ENCODE measurements at places on chromosomes 11 and 22.

- no peak for DNase-seq
These were observed 4.1 kb downstream of the SYTL2 start for GRCh38 chr11:85806876-85807275.

DNA sequence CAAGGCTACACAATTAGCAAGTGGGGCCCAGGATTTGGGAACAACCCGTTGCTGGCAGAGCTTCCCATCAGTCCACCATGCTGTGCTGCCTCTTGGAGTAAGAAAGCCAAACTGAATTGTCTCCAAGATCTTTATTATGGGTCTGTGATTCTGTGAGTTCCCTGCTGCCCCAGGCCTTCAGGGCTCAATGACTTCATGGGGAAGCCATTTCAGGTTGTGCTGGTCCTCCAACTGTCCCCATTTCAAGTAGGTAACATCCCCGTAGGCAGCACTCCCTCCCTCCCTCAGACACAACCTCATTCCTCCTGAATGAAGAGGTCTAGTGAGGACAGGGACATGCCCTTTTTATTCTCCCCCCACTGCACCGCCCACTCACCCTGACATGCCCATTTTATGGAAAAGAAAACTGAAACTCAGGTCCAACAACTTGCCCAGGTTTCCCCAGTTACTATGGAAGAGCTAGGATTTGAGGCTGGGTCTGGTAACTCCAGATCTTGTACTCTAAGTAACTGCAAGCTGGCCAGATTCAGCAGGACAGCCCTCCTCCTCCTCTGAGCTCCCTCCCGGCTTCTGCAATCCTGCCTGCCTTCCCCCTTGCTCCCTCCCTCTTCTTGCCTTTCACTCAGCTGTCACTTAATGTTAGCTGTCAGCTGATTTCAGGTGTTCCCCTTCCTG lies 8.2 kb upstream of the YWHAH start:
- DNase-seq: no peak

DNA sequence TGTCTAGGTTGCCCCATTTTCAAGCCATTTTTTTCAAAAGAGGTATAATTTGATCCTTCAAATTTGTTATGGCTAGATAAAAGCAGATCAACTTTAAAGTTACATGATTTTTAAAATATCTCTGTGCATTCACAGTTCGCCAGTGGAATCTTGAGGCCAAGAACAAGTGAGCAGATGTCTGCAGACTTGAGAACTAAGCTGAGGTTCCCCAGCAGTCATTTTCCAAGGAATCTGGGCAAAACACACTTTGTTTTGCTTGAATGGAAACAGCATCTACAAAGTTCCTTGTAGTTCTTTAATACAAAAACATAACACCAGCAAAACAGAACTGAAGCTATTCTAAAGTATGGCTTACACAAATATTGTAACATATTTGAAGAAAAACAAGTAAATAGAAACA lies 7.7 kb downstream of the MPPED2 start:
- DNase-seq: no peak

DNA sequence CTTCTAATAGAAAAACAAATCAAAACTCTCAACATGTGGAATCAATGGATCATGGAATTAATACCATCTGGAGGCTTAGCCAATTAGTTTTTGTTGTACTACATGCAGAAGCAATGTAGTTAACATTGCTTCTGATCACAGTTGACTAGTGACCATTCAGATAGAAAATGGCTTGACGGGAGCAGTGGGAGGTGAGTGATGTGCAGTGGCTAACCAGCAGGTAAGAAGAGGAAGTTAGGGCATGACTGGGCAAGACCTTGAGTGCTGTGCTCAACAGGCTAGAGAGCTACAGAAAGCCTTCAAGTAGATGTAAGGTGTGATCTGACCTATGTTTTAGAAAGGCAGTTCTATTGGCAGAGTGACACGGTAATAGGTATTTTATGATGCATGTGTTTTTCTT lies 60.7 kb upstream of the ALKBH3 start:
- DNase-seq: no peak
